Naive thymus-derived CD8-positive, alpha-beta T cell (primary cell): ENCODE measurements at places on chromosomes 11 and 22. TPM values are rescaled to one million over a fixed set of nuclear protein-coding genes. Genes with fewer than 3 reads are reported as not detected.

DNA sequence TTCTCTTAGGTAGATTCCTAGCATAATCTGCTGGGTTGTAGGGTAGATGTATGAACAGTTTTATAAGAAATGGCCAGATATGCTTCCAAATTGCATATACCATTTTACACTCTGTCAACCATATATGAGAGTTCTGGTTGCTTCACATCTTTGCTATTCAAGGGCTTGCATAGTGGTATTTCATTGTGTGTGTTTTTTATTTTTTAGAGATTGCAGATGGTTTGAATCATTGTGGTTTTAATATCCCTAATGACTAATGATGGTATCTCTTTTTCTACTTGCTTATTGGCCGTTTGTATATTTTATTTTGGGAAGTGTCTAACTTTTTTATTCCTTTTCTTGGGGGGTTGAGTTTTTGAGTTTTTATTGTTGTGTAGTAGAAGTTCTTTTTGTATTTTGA, 26.9 kb downstream of the RNF214 start:
- H3K36me3 ChIP-seq, result peaks cover 15% of the 10 kb centered on the region
- no peak overlapping the region for H3K27ac ChIP-seq
- no peaks in the 10 kb centered on the region for H3K27me3 ChIP-seq
- H3K4me1 ChIP-seq, result peaks cover 1% of the 10 kb centered on the region
- H3K4me3 ChIP-seq, result no peak overlapping the region

DNA sequence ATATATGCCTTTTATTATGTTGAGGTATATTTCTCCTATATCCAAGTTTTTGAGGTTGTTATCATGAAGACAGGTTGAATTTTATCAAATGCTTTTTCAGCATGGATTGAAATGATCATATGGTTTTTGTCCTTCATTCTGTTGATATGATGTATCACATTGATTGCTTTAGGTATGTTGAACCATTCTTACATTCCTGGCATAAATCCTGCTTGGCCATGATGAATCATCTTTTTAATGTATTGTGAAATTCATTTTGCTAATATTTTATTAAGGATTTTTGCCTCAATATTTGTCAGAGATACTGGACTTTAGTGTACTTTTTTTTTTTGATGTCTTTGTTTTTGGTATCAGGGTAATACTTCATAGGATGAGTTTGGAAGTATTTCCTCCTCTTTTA, 283.8 kb upstream of the C11orf87 start:
- no peaks in the 10 kb centered on the region for H3K36me3 ChIP-seq
- no peak for DNase-seq
- no peak overlapping the region for H3K4me3 ChIP-seq
- H3K27me3 ChIP-seq, result peaks cover 10% of the 10 kb centered on the region
- H3K4me1 ChIP-seq, result no peaks in the 10 kb centered on the region

GRCh38 chr22:35231585-35232084, 25.7 kb upstream of the HMGXB4 start:
- DNase-seq, result peak; percentile 70
- no peaks in the 10 kb centered on the region for H3K36me3 ChIP-seq
- no peak overlapping the region for H3K27ac ChIP-seq

DNA sequence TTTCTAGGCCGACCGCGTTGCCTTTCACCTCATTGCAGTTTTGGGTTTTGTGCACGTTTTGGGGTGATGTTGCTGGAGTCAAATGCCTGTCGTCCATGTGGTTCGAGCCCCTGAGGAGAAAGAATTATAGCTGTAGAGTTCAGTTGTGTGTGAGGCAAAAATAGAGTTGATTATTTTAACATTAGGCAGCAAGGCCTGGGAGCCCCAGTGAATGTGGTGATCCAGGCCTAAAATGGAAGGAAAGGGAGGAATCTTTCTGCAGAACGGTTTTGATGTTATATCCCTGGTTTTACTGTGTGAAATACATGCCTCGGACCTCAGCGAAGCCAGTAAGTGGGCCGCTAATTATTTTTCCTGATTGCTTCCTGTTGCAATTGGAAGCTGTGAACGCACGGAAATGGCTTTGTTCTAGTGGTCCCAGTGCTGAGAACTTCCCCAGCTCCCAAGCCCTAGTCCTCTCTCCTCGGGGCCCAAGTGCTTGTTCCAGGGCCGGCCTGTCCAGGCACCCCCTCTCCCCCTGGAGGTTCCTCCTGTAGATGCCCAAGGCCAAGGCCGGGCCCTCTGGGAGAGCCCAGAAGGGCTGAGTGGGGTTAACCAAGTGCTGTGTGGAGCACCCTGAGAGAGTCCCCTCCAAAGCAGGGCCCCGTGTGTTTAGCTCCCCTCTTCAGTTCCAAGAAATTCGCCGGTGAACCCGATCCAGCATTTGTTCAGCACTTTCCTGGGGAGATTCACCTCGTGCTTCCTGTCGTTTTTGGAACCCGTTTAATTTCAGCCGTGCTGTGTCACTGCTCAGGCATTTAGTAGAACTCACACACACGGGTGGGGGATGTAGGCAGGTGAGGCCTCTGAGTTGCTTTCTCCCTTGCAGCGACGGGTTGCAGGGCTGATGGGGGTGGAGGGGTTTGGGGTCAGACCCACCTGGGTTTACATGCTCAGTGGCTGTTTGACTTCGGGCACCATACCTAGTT, 2.1 kb downstream of the LRP5 start:
- peaks cover 21% of the 10 kb centered on the region for H3K4me1 ChIP-seq
- no peaks in the 10 kb centered on the region for H3K36me3 ChIP-seq
- no peak overlapping the region for H3K27ac ChIP-seq

- no peak overlapping the region for H3K27ac ChIP-seq
- H3K36me3 ChIP-seq, result no peaks in the 10 kb centered on the region
- H3K4me1 ChIP-seq, result no peaks in the 10 kb centered on the region
- H3K4me3 ChIP-seq, result no peak overlapping the region
- peaks cover 19% of the 10 kb centered on the region for H3K27me3 ChIP-seq
- no peak for DNase-seq
Measured at GRCh38 chr22:27554841-27555456, 246.6 kb downstream of the MN1 start.

The CNGA4 gene
- 0.70 TPM for total RNA-seq

The SLC22A24 gene
- not detected for total RNA-seq

The LYVE1 gene
- total RNA-seq, result not detected

The OR2AT4 gene
- total RNA-seq, result not detected
